ENCODE measurements at places on chromosomes 3 and 15.

- no peak for DNase-seq
Measured at GRCh38 chr15:41483115-41483514, 10.6 kb upstream of the ITPKA start.

GRCh38 chr3:185842241-185842640 is 17.4 kb upstream of the IGF2BP2 start:
- DNase-seq = no peak

DNA sequence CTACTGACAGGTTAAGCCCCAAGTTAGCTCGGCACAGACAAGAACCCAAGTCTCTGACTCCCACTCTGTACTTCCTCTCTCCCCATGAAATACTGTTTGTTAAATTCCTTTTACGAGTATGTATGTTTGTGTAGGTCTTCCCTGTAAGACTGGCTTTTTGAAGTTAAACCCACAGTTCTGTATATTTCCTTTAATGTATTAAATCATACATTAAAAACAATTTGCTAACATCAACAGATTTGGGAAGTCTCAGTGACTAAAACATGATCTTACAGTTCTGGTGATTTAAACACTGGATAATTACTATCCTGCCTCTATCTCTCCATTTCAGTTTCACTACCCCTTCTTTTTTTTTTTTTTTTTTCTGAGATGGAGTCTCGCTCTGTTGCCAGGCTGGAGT is 4.4 kb downstream of the CMTM6 start:
- DNase-seq = no peak

DNA sequence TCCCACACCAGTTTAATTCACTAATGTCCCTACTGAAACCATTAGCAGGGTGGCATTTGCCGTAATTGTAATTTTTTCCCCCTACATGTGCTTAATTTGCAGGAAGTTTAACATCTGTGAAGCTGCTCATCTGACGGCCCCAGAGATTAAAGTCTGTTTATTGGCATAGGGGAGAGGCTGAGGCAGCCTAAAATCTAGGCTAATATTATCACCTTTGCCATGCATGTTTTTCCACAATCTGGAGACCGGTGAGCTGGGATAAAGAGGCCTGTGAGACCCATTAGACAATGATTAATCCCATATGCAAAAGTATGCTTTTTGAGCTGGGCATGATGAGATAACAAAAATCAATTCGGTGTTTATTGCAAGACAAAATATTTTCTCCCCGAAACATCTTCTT is 561.2 kb upstream of the ALCAM start:
- DNase-seq = no peak

Data from NCI-H1417 treated with DMSO at 0.1 percent for 48 hours (cell line).